NCI-H446 treated with DMSO at 0.1 percent for 48 hours (cell line): ENCODE measurements at places on chromosomes 13 and 19.

DNA sequence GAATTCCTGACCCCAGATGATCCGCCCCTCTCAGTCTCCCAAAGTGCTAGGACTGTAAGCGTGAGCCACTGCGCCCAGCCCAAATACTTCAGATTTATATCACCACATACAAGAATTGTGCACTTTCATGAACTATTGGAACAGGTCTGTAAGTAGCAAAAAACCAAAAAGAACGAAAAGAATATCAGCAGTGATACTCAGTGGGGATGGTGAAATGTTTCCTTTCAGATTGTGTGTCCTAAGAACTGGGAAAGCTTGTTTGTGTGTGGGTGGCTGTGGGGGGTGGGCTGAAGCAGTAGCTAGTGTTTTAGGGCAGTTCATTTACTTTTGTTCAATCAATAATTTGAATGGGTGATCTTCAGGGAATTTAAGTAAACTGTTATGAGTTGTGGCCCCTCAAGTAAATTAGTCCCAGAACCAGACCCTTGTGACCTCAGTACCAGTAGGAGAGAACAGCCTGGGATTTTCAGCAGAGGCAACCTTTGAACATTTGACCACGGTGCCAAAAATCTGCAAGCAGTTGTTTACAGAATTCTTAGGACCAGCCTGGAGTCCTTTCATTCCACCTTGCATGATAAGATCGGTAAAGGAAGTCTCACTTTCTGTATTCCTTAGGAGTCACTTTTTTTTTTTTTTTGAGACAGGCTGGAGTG lies 106.6 kb downstream of the LRCH1 start:
- no peak for DNase-seq

- no peak for DNase-seq
Observed at GRCh38 chr13:60012488-60012887, 151.2 kb downstream of the DIAPH3 start.

DNA sequence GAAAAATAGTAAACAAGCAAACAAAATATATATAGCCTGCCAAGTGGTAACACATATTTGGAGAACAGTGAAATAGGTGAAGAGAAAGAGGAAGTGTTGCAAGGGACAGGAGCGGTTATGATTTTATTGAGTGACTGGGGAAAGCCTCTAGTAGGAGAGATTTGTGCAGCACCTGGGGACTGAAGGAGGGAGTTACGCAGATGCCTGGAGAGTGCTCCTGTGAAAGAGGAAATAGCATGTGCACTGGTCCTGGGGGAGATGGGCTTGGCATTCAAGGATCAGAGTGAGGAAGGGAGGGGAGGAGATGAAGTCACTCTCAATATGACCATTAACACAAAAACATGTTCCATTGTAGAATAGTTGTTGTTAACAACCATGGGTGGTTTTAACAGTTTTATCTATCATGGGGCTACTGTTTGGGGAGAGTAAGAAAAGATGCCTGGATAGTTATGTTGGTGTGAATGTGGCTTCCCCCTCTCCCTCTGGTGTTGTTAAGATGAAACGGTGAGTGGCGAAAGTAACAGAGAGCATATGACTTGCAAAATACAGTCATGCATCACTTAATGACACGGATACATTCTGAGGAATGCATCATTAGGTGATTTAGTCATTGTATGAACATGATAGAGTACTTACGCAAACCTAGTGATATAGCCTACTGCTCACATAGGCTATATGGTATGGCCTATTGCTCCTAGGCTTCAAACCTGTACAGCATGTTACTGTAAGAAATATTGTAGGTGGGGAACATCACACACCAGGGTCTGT lies 251.7 kb upstream of the ARGLU1 start:
- DNase-seq, result no peak

DNA sequence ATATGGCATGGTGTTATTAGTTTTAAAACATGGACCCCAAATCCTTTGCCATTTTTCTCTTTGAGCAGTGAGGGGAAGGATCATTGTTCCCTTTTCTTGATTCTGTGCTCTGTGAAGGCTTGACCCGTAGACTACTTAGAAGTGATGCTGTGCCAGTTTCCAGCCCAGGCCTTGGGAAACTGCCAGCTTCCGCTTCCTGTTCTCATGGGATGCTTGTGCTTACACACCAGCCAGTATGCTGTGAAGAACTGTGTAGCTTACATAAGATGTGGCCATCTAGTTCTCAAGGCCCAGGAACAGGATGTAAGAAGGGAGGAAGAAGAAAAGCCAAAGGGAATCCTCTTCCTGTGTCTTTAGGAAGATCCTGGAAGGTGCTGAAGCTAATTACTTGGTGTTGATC lies 180.9 kb downstream of the PCCA start:
- DNase-seq, result no peak

DNA sequence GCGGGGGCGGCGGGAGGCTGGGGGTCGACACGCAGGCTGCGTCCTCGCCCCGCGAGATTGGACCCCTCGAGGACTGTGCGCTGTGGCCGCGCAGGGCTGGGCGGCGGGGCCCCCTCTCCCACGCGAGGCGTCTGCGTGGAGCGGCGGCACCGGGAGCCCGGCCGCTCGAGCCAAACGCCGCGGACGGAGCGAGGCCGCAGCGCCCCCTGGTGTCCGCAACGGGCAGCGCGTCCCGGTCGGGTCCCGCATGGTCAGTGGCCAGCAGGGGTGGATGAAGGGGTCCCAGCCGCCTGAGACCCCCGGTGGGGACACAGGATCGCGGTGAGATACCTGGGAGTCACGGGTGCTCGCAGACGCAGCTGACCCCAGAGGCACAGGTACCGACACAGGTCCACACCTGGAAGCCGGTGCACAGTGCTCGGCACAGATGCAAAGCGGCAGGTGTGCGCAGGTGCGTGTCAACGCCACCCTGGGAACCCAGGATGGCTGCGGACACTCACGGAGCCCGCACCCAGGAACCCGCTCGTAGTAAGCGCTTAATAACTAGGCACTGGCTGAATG lies 2.1 kb upstream of the CIRBP start:
- DNase-seq, result no peak

GRCh38 chr19:5578097-5578846 lies 10.5 kb upstream of the TINCR start:
- no peak for DNase-seq

DNA sequence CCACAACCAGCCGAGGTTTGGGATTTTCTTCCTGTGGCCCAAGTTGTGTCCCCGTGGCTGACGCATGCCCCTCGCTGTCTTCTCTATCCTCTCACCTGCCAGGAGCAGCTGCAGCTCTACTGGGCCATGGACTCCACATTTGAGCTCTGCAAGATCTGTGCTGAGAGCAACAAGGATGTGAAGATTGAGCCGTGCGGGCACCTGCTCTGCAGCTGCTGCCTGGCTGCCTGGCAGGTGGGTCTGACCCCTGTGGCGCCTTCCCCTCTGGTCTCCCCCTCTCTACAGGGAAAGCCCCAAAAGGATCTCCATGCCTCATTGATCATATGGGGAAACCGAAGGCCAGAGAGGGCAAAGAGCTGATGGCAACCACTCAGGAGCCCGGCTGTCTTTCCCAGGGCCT lies 14.6 kb downstream of the CBLC start:
- DNase-seq, result no peak

- DNase-seq, result no peak
Observed at GRCh38 chr19:19578252-19578651, 40.2 kb downstream of the CILP2 start.
